Bone marrow (tissue), 2 donors: ENCODE measurements at places on chromosomes 5 and 9.

DNA sequence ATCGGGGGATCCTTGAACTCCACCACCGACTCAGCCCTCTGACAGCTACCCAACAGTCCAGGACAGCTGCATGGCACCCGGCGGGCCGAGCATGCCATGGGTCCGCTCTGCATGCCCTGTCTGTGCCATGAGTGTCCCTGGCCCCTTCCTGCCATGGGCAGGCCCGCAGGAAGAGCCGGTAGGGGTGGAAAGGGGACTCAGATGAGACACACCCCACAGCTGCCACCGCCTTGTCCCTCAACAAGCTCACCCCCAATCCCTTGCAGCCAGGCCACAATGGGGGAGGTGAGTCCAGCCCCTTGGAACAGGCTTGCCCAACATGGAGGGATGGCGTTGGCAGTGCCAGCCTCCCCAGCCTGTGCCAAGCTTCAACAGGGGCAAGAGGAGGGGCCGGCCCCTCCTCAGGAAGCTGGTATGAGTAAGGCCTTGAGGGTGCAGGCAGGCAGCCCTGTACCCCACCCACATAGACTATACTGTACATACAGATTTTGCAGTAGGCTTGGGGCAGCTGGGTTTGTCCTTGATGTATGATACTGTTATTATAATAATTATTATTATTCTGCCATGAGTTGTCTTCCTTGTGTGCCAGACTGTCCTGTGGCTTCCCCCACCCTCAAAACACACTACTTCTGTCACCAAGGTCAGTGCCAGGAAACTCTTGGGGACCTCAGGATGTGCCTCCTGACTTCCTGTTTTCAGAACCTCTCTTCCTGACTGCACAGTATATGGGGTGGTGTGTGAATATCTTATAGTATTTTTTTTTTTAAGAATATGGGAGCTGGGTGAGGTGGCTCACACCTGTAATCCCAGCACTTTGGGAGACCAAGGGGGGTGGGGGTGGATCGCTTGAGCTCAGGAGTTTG is 12.0 kb upstream of the SLC34A1 start:
- DNase-seq: peak; percentile 54

DNA sequence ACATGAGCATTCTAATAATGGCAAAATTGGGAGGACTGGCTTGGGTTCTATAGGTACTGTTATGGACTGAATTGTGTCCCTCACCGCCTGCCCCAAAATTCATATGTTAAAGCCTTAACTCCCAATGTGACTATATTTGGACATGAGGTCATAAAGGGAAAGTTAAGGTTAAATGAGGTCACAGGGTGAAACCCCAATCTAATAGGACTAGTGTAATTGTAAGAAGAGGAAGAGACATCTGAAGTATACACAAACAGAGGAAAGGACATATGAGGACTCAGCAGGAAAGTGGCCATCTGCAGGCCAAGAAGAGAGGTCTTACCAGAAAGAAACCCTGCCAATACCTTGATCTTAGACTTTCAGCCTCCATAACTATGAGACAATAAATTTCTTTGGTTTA is 23.1 kb downstream of the RNF180 start:
- DNase-seq: no peak

- DNase-seq: no peak
Measured at GRCh38 chr5:2883771-2884170, 132.3 kb upstream of the IRX2 start.

- DNase-seq: no peak
Measured at GRCh38 chr5:155080721-155081120, 67.2 kb downstream of the KIF4B start.

DNA sequence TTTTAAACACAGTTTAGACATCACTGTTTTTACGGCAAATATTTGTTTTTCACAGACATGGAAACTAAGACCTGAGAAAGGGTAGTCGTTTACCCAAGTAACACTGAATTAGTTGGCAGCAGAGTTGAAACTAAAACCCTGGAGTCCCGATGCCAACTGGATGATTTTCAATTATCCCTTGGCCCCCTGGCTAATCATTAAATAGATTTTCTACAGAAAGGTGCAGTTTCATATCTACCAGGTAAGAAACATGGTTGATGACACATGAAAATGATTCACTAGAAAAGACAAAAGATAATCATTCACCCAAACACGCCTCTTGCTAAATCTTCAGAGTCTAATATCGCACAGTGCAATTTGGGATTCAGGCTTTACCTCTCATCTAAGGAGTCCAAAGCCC is 136.9 kb downstream of the SEMA5A start:
- DNase-seq: no peak

- DNase-seq: no peak
Measured at GRCh38 chr5:68191083-68191791, 24.3 kb upstream of the PIK3R1 start.

DNA sequence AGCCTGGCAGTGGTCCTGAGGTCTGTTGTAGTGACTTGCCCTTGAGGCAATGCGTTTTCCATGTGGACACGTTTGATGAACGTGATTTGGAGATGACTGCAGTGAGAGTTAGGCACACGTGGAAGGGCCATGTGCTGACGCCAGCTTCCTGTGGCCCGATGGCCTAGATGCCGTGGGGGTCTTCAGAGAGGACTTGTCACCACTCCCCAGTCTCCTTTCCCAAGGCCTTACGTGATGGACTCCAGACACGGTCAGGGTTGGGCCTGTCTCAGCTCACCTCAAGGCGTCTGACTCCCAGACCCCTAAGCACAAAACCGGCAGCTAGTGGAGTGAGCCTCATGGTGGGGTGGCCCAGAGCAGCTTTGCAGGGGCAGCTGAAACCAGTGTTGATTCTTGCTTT is 92.9 kb downstream of the ANGPTL2 start:
- no peak for DNase-seq

- no peak for DNase-seq
Measured at GRCh38 chr5:173535166-173535975, 81.1 kb downstream of the BOD1 start.

DNA sequence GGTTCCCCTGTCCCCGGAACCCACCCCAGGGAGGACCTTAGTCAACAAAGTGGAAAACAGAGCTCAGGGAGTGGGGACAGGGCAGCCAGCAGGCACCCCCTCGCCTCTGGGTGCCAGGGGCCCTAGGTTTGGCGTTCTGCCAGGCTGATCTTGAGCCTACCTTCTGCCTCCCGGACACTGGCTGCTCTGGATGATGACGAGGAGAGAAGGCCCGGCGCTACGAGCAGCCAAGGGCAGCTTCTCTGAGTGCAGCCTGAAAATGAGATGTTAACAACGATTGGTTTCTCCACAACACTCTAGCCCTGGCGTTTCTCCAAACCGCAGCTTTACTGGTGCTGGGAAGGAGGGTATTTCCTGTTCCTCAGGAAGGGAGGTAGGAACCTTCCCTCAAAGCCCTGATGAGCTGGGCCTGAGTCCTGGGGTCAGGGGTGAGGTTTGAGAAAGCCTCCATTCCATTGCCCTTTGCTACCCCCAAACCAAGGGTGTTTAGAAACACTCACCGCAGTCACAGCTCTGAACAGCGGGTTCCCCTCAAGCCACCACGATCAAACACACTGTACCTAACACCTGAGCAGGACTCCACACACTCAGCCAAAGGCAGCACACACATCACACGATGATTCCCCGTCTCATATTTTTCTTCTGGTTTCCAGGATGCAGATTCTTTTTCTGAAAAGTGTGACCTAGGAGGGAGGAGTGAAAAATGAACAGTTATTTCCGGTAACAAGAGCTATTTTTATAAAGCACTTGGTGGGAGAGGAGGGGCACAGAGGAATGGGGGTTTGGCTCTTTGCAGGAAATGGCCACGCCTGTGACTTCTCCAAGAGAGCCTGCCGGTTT is at the start of gene STING1:
STING1 (minus strand) TSS at position 709 of the 840 bp plus-strand sequence. CDS start 1,054 bp downstream, outside the sequence.
- DNase-seq: peak; percentile 59

GRCh38 chr9:70462300-70462699 is 47.8 kb upstream of the KLF9 start:
- no peak for DNase-seq

- DNase-seq: no peak
Measured at GRCh38 chr5:76600716-76601115, 22.5 kb downstream of the F2RL2 start.

DNA sequence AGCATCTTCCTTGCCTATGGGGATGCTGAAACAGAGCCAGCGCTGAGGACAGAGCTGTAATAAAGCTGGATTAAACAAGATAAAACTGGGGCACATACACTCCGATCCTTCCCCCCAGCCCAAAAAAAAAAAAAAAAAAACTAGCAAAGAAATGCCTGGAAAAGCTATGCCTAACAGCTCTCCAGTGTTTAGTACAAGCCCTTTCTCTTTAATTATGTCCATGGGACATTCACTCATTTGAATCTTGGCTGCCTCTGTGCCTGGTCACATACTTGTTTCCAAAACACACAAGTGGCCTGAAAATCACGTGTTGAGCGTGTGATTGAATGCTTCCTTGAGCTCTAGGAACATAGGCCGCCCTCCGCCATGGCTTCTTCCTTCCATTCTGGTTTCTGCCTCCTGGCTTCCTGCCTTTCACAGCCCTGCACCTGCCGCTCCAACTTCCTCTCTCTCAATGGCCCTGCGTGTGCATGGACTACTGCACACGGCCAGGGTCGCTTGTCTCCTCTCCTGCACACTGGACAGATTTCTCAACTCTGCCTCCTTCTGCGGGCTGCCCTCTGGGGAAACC is 111.0 kb upstream of the RETREG1 start:
- no peak for DNase-seq

DNA sequence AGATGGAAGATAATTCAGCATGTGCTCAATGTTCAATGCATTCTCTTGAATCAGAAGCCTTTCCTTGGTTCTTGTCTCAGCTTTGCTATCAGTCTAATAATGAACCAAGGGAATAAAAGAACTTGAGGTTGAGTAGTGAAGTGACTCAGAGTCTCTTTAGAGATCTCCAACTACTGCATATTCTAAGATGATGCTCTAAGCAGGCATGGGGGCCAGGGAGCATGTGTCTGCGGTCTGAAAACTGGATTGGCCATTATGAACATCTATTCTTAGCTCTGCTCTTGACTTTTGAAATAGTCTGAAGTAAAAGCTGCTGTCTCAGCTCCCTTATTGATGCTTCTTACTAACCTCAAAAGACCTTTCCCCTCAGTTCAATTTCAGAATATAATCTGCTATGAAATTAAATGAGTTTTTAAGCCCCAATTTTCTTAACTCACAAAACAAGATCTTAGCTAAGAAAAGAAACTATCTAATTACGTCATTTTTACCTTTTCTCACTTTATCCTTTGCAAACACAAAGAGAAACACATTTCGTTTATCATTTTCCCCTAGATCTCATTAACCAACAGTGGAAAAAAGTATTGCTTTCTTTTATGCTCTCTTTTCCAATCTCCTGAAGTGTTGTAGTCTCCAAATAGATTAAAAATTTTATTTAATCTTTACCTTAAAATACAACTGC is 44.8 kb downstream of the PLCXD3 start:
- DNase-seq: no peak

DNA sequence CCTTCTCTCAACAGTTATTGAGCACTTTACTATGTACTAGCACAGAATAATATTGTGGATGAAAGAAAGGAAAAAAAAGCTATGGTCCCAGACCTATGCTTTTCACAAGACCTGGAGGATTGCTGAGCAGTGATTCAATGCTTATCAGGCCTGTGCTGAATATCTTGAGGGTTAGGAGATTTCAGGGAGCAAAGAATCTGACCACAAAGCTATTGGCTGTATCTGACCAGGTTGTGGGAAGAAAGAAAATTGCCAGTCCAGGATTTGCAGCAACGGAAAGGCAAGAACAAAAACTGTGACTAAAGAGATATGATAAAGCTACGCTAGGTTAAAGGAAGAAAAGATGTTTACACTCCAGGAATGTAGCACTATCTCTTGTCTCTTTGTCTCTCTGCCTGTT is 14.9 kb upstream of the MACIR start:
- DNase-seq: no peak

- DNase-seq: no peak
Measured at GRCh38 chr9:2043881-2044462, 28.8 kb downstream of the SMARCA2 start.

GRCh38 chr9:14389146-14389545 is 75.2 kb upstream of the NFIB start:
- no peak for DNase-seq

- DNase-seq: no peak
Measured at GRCh38 chr5:167652690-167653089, 638.8 kb upstream of the WWC1 start.

- no peak for DNase-seq
Measured at GRCh38 chr5:9490494-9491097, 55.3 kb downstream of the SEMA5A start.

- DNase-seq: no peak
Measured at GRCh38 chr5:159100782-159101646, 1.3 kb upstream of the EBF1 start.

DNA sequence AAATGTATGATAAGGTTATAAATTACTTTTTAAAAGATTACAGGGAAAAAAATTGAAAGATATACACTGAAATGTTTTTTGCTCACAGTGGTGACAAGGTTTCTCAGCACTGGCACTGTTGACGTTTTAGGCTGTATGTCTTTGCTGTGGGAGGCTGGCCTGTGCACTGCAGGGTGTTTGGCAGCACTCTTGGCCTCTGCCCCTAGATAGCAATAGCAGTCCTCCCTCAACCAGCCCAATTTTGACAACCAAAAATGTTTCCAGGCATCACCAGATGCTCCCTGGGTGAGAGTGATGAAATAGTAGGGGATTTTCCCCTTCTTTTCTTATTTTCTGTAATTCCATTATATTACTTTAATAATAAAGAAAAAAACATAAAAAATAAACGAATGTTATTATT is 3.3 kb downstream of the CD274 start:
- no peak for DNase-seq

DNA sequence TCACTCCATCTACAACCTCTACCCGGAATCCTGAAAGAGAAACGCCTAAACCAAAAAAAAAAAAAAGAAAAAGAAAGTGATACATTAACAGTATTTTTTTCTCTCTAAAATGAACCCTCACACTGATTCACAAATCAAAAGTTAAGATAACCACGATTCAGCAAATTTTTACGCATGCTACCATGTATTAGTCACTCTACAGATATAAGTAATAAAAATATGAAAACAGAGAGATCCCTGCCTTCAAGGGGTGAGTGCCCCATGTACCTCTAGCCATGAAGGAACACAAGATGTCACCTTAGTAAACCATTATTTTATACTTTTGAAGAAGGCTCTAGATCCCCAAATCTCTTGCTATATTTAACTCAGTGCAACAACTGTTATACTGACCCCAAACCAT is 33.4 kb downstream of the CEMIP2 start:
- no peak for DNase-seq

GRCh38 chr9:36056896-36057295 is 20.2 kb downstream of the RECK start:
- DNase-seq: no peak

GRCh38 chr9:20981486-20981885 is 50.0 kb downstream of the HACD4 start:
- no peak for DNase-seq

DNA sequence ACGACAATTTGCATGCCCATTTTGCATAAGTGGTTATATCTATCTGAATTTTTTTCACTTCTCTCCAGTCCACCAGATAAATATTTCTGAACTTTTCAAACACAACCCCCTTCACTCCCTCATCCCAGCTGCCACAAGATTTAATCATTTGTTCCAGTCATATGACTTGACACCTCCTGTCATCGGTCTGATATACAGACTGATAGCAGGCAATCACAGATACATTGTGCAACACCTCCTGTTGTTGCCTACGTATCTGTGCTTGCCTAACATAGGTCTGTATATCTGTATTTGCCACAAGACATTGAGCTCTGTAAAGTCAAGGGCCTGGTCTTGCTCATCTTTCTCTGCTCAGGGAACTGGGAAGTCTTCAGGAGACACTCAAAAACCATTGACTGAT is 65.6 kb downstream of the GNA14 start:
- DNase-seq: no peak

- no peak for DNase-seq
Measured at GRCh38 chr5:157543825-157544622, 31.6 kb downstream of the ADAM19 start.
